ENCODE measurements at places on chromosomes 7 and 10.

DNA sequence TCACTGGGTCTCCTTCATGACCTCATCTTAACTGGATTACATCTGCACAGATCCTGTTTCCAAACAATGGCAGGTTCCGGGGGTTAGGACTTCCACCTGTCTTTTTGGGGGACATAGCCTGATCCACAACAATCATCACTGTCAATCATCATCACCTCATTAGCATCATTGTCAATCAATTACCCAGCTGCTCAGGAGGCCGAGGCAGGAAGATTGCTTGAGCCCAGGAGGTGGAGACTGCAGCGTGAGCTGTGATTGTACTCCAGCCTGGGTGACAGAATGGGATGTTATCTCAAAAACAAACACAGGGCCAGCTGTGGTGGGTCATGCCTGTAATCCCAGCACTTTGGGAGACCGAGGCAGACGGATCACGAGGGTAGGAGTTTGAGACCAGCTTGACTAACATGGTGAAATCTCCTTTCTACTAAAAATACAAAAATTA lies 18.7 kb downstream of the AMZ1 start:
- no peak for DNase-seq

- DNase-seq = no peak
Measured at GRCh38 chr7:129854401-129854800, 98.4 kb downstream of the UBE2H start.

- DNase-seq = no peak
Measured at GRCh38 chr10:98186681-98187080, 52.2 kb downstream of the R3HCC1L start.

GRCh38 chr7:135192914-135193536 lies 18.3 kb downstream of the WDR91 start:
- no peak for DNase-seq

DNA sequence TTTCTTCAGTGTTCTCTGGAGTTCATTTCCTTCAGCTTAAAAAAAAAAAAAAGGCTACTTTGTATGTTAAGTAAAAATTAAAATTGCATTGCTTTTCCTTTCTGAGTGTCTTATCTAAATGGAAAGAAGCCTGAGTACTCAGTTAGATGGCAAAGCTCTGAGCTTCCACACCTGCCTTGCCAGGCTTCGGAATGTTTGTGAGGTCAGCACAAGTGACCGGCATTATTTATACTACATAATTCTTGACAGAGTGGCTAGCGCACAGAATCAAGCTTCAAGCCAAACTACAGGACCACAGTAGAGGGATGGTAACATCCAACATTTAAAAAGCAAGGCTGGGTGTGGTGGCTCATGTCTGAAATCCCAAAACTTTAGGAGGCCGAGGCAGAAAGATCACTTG lies 17.3 kb downstream of the PIP4K2A start:
- no peak for DNase-seq

- no peak for DNase-seq
Measured at GRCh38 chr7:157751406-157751805, 414.6 kb downstream of the DNAJB6 start.

Measured in Caco-2 (cell line).